ENCODE measurements at places on chromosomes 12 and 14. TPM values are rescaled to one million over a fixed set of nuclear protein-coding genes. Genes with fewer than 3 reads are reported as not detected.

DNA sequence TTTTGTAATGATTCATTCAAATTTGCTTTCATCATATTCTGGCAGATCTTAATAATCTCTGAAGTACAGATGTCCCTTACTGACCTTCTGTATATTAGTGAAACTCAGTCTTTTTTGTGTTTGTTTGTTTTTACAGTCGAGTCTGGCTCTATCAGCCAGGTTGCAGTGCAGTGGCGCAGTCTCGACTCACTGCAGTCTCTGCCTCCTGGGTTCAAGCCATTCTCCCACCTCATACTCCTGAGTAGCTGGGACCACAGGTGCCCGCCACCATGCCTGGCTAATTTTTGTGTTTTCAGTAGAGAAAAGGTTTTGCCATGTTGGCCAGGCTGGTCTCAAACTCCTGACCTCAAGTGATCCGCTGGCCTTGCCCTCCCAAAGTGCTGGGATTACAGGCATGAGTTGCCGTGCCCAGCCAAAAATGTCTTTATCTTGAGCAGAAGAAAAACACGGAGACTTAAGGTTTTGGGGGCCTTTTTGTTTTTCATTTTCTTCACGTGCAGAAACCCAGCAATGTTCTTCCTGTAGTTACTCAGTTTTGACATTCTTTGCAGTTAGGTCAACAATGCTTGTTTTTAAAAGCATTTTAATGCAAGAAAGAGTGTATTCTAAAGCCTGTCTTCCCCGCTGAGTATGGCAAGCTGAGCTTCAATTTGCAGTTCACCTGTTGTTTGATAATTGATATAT is 79.5 kb downstream of the FAR2 start:
- DNase-seq = no peak

DNA sequence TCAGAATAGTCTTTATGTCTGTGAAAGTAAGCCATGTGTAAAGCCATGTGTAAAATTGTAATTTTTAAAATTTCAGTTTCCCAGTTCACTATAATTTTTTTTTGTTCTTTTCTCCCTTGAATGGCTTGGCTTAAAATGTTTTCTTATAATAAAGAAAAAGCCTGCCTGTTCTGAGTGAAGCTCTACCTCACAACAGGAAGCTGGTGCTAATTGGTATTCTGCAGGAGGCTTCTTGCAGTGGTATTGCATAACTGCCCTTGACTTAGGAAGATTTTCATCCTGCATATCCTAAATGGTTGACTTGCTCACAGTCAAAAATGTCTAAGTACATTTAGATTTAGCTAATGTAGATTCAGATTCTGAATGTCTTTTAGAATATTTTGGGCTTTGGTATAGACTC is 49.5 kb downstream of the ATP2A2 start:
- DNase-seq = no peak

DNA sequence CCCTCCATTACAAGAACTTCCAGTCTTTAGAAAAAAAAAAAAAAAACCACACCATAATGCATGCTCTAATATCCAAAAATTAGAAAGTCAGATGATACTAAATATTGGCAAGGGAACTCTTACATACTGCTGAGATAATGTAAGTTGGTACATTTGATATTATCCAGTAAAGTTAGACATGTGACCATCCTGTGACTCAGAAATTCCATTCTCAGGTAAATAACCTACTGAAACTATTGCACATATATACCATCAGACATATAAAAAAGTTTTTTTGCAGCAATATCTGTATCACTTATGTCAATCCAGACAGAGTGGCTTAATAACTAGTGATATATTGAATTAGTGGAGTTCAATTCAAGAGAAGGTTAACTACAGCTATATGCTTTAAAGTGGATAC is 63.5 kb downstream of the KITLG start:
- no peak for DNase-seq

The SMIM41 gene
- not detected for total RNA-seq

The A2M gene
- not detected for total RNA-seq
